ENCODE measurements at places on chromosomes 1 and 21.
A peak's percentile ranks its signal among the peaks of the same experiment; 100 is the strongest.

DNA sequence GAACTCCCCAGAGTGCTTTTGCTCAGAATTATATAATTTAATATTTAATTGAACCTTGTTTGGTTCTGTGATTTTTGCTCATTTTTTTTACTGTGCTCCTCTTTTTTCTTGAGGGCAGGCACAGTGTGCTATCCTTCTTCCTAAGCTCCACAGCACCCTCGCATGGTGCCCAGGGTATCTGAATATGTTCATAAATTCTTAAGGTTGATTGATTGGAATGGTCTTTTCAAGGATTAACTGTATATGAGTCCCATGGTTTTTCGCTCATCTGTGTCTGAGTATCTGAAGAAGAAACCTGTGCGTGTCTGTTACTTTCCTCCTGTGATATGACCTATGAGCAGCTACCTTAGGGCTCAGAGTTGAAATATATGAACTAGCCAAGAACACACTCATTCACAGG lies 393.7 kb downstream of the HLX start:
- peak; percentile 19 for DNase-seq

DNA sequence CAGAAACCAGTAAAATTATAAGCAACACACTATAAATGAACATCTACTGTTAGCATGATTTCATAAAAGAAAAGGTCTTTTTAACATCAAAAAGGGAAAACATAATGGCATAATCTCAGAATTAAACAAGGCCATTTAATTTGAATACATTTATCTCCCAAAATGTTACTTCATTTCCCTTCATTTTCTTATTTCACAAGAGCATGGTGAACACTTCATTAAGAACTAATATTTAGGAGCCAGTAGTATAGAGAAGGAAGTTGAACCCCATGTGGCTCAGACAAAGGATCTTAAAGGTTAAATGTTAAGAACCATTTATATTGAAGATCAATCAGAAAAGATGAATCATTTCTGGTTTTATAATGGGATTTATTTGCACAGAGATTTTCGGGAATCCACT lies 981.7 kb downstream of the TTLL7 start:
- DNase-seq, result no peak

DNA sequence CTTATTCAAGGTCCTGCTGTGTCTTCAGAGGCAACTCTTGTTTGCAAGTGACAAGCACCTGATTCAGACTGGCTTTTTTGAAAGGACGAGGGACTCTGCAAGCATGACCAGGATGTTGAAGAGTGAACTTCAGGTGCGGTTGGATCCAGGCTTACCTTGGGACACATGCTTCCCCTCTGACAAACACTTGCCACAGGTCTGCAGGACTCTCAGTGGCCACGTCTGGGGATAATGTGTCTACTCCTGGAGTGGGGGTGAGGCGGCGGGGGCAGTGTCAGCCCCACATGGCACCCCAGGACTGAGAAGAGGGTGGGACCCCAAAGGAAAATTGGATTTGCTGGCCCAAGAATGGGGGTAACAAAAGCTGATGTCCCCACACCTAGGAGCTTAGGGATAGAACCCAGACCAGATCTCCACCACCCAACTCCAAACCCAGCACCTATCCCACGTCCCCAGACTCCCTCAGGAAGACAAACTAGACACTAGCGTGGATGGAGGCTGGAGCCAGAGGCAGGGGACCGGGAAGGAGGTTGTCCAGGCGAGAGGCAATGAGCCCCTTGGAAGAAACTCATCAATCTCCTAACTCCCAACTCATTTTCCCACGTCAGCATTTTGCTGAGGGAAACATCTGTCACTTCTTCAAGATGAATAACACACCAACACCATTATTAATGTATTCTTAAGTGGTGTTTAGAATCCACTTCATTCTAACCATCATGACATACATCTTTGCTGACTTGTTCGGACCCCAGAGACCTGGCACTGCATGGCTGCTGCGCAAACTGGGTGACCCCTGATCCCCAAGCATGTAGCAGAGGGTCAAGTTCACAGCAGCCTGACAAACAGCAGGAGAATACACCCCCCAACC lies 32.0 kb upstream of the LAPTM5 start:
- DNase-seq, result no peak

DNA sequence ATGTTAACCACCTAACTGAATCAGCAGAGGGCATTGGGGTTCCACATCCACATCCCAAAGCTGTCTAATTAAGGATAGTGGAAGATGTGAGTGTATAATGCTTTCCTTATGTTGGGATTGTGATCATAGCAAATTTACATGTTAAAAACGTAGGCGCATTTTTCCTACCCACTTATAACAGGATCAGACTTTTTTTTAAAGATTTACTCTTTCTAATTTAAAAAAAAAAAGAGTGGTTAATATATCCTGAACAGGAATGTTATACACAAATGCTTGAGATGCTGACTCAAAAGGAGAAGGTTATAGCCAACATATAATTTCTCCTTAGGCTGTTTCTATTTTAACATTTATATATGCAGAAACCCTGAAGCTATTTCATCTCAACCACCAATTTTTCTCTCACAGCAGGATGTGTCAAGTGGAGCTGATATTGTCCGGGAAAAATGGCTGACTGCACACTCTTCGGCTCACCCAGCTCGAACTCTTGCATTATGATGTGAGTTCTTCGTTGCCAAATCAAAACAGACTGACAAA lies 40.3 kb downstream of the RGS5 start:
- no peak for DNase-seq

- no peak for DNase-seq
These were observed 154.2 kb downstream of the RERE start for GRCh38 chr1:8663090-8663802.

- DNase-seq, result no peak
These were observed 290.9 kb downstream of the LRRIQ3 start for GRCh38 chr1:73907051-73907450.

DNA sequence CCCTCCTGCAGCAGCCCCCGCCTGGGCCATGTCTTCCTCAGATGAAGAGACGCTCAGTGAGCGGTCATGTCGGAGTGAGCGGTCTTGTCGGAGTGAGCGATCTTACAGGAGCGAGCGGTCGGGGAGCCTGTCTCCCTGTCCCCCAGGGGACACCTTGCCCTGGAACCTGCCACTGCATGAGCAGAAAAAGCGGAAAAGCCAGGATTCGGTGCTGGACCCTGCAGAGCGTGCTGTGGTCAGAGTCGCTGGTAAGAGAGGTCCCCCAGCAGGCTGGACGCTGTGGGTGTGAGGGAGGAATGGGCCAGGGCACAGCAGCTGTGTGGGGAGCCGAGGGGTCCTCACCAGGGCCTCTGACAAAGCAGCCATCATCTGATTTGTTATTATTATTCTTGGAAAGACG lies 58.0 kb downstream of the NDUFS5 start:
- no peak for DNase-seq

DNA sequence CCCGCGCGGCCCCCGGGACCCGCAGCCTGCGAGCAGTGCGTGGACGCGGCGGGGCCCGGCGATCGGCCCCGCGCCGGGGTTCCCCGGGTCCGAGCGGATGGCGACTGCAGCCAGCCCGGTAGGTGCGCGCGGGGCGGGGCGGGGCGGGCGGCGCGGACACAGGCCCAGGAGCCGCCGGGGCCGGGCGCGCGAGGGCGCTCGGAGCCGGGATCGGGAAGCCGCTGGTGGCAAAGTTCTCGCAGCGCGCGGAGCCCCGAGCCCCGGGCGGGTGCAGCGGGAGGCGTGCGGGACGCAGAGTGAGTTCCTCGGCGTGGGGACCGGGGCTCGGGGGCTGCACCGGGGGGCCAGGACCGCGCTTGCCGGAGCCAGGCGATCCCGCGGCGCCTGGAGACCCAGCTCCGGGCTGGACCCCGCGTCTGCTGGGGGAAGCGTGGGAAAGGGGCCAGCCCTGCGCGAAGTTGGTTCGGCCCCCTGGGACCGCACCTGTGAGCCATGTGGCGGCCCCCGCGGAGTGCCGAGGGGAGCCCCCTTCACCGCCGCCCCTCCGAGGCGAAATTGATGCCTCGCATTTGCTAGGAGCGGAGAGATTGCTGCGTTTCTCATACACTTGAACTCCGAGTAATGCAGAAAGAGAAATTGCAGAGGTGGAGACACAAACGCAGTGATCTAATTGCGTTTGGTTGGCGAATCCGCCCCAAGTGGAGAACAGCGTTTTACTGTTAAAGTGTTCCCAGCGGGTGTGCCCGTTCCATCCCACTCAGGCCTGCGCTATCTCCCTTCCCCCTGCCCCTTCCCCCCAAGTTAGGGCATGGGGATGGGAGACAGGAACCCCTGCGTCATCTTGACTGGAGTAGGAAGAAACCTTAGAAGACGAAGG lies 228.9 kb upstream of the TMEM51 start:
- peak; percentile 40 for DNase-seq

- no peak for DNase-seq
These were observed 2.6 kb downstream of the ZP4 start for GRCh38 chr1:237888143-237888542.

- no peak for DNase-seq
These were observed 11.9 kb downstream of the THEMIS2 start for GRCh38 chr1:27884006-27884954.

DNA sequence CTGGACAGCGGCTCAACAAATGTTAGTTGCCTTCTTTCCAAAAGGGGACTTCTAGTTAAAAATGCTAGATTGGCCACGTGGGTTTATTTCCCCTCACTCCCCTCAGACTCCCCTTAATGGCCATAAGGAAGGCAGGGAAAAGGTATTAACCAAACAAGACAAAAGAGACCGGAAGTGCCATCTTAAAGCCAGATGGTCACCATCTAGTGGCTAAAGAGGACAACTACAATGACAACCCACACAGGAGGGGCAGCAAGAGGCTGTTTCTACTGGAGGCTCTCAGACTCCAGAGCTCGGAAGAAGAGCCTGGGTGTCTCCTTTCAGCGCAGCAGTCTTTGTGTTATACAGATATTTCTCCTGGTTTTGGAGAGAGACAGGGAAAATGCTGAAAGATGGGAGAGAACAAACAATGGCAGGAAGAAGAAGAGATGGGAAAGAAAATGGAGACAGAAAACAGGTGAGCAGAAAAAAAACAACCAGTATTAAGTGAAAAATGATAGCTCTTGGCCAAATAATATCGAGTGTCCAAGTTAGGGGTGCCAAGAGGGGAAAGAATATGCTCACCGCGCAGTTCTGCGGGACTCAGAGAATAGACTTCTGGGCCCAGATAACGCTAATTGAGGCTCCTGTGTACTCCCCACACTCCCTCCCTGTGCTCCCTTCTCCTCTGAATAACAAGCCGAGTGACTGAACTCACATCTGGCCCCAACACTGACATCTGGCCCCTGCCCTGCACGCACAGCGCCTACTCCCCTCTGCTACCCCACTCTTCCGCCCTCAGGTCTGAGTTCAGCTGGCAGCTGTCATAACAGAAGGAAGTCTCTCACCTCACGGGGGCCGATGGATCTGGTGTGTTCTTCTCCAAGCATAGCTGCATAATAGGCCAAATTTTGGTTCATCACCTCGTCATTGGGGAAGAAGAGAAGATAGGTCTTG lies 9.6 kb downstream of the P3H1 start:
- peak; percentile 61 for DNase-seq

DNA sequence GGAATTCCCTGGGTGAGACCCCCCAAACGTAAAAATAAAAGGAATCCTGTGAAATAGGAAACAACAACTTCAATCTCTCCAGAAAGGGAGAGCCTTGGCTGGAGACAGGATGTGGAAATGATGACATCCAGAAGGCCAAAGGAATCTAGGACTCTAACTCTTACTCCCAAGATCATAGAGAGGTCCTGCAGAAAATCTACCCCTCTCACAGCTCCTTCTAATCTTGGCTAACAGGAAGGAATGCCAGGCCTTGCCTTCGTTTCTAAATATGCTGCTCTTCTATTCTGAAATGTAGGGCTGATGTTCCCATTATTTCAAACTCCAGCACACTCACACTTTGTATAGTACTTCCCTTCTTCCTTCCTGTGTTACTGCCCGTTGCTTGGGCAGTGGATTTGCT lies 40.7 kb downstream of the ARHGEF11 start:
- no peak for DNase-seq

GRCh38 chr1:39490596-39491145 lies 765 bp upstream of the BMP8A start:
- no peak for DNase-seq

DNA sequence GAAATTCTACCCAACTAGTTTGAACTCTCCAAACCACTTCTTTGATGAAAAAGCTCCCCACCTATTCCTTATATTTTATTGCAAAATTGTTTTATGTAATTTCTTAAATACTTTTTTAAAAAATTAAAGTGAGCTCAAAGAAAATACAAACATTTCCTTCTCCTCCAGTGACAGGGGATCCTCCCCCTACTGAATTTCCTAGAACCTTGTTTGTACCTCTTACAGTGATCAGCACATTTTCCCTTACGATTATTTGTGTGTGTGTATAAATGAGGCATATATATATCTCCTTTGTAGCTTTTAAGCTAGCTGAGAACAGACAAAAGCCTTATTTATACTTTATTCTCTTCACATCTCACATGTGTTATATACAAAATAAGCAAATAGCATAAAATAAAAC lies 44.4 kb downstream of the VAV3 start:
- DNase-seq, result no peak

DNA sequence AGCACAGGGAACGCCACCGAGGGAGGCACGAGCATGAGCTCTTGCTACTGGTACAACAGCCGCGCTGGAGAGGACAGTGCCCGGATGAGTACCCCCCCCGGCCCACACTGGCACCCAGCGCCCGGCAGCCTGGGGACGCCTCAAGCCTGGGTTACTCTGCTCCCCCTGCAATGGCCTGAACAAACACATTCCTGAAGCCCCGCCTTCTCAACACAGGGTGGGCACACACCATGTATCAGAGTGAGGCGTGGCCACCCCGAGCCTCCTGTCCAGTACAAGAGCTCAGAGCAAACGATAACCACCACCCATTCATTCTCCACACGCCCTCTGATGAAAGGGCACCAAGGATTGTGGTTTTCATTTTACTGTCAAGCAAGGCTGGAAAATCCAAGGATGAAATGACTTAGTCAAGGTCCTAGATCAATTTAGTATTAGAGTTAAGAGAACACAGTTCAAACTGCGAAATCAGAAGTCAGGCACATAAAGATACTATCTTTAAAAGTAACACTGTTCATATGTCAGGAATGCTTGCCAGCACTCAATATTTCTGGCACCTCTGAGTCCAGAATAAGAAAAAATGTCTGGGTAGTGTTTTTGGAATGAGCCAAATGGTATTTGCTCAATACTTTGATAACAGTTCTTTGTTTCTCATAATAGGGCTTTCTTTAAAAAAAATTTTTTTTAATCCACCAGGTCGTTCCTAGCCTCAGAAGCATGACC lies 22.0 kb downstream of the UBE2G2 start:
- no peak for DNase-seq

GRCh38 chr1:157193219-157193618 lies 55.0 kb upstream of the ETV3 start:
- no peak for DNase-seq

DNA sequence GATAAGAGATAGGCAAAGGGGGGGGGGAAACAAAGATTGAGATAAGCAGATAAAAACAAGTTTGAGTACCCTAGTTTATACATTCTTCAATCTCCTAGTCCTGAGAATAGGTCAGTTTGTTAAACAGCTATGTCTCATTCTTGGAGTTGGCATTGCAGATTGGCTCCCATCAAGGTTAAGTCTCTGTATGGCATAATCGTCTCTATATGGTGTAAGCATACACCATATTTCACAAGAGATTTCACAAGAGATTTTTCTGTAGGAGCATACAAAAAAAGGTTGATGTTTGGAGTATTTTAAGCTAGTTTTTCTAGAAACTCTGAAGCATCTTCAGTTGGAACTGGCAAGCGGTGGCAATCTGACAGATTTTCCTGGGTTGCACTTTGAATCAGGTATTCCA lies 35.8 kb downstream of the NCAM2 start:
- DNase-seq, result no peak
